ENCODE measurements at places on chromosomes 7 and 10. TPM values are rescaled to one million over a fixed set of nuclear protein-coding genes. Genes with fewer than 3 reads are reported as not detected.

DNA sequence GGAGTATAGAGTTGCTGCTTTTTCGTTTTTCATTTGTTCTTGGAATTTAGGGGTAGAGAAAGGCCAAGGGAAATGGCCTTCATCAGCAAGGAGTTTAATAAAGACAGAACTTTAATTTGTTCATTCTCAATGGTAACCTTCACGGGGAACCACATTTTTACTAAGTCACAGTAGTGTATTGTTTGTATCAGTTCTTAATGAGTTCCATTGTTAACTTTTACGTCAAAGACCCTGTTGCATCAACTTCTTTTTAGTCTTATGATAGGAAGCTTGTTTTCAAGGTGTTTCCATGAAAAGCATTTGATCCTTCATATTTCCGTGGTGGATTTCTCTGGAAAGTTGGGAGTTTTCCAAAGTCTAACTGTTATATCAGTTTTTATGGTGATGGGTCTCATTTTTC, 169.9 kb downstream of the CREB5 start:
- no peak for DNase-seq

GRCh38 chr7:141600168-141601006, 49.2 kb downstream of the AGK start:
- no peak for DNase-seq

- no peak for DNase-seq
These were observed 262.4 kb downstream of the GRID1 start for GRCh38 chr10:86104156-86104555.

- no peak for DNase-seq
These were observed 159.6 kb upstream of the IGFBP3 start for GRCh38 chr7:46080595-46081159.

The LRRC18 gene
- total RNA-seq, result not detected

- no peak for DNase-seq
These were observed 156.6 kb downstream of the CCDC3 start for GRCh38 chr10:12844811-12845483.

GRCh38 chr7:156935250-156935649, 14.3 kb upstream of the NOM1 start:
- no peak for DNase-seq

GRCh38 chr7:128831994-128832879, 2.0 kb downstream of the FLNC start:
- no peak for DNase-seq

DNA sequence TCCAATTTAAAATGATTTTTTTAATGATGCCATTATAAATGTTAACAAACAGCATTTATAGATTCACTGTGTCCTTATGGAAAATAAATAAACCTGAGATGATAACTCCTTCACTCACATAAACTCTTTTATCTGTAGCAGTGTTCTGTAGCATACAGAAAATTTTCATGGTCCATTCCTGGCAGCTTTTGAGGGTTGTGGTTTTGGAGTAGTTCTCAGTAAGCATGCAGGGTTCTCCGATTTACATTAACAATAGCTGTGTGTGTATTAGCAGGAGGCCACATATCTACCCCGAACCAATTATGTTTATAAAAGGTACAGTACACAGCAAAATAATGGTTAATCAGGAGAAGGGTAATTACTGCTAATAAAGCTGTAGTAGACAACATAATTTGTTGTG, 162.7 kb downstream of the CDCA7L start:
- no peak for DNase-seq

- DNase-seq, result no peak
These were observed 218.0 kb upstream of the GALNT17 start for GRCh38 chr7:70913924-70914323.

GRCh38 chr10:104103956-104104355, 18.0 kb upstream of the SFR1 start:
- DNase-seq, result no peak

DNA sequence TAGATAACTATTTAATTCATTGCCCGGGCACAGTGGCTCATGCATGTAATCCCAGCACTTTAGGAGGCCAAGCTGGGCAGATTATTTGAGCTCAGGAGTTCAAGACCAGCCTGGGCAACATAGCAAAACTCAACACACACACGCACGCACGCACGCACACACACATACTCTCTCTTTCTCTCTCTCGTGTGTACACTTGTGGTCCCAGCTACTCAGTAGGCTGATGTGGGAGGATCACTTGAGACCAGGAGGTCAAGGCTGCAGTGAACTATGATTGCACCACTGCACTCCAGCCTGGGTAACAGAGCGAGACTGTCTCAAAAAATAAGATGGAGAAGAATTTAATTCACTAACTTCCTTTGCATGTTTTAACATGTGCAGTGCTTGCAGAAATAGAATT, 38.1 kb downstream of the PTPN12 start:
- no peak for DNase-seq

- no peak for DNase-seq
These were observed 59.8 kb upstream of the ZNRF2 start for GRCh38 chr7:30224511-30225062.

DNA sequence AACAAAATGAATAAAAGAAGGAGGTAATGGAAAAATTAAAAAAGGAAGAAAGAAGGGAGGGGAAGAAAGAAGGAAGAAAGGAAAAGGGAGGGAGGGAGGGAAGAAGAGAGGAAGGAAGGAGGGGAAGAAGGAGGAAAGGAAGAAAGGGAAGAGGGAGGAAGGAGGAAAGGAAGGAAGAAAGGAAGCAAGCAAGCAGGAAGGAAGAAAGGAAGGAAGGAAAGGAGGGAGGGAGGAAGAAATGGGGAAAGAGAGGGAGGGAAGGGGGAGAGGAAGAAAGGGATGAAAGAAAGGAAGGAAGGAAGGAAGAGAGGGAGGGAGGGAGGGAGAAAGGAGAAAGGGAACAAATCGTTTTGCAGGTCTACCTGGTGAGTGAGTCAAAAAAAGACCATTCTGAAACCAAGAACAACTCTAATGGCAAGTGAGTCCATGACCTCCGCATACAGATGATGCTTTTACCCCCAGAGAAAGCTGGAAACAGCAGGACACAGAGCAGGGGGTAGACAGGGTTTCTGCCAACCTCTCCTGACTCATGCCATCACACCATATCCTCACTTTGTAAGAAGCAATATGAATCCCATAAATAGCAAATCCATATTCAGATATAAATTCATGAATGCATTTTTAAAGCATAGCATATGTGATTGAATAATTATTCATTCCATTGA, 1112.9 kb upstream of the AUTS2 start:
- no peak for DNase-seq

The AKR1C1 gene
- 1.1 TPM for total RNA-seq

DNA sequence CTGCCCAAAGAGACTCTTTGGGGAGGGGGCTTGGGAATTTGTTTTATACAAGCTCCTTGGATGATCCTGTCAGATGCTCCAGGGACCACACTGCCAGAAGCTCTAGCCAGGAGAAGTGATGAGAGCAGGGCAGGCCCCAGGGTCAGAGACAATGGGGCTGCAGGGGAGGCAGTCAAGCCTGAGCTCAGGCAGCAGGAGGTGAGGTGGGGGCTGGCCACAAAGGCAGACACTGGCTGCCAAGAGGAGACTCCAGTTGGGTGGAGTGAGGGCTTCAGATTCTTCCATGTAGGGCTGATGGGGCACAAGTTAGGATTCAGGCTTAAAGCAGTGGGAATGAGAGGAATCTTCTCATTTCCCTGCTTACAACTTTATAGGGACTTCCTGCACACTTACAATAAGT, 35.6 kb upstream of the LOXL4 start:
- DNase-seq, result no peak
